ENCODE measurements at places on chromosomes 3 and 15. TPM values are rescaled to one million over a fixed set of nuclear protein-coding genes. Genes with fewer than 3 reads are reported as not detected.

Gene FHIT
- polyA plus RNA-seq = not detected

DNA sequence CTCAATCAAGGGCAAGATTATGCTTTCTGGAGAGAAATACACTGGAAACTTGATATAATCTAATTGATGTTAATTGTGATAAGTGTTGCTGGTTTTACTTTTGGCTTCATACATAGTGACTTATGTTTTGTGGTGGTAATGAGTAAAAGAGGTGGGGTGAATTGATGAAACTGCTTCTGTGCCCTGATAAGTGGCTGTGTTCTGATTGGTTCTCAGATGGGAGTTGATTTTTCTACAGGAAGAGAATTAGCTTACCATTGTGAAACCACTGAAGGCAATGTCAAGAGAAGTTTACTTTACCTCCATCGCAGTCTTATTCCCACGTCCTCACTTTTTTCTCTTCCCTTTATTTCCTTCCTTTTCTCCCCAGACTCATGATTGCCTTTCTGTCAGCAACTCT lies 23.8 kb downstream of the TMEM45A start:
- DNase-seq = no peak

GRCh38 chr15:38530113-38530512 lies 34.5 kb downstream of the RASGRP1 start:
- no peak for DNase-seq

GRCh38 chr3:189143771-189144170 lies 28.0 kb upstream of the TPRG1 start:
- DNase-seq = no peak

DNA sequence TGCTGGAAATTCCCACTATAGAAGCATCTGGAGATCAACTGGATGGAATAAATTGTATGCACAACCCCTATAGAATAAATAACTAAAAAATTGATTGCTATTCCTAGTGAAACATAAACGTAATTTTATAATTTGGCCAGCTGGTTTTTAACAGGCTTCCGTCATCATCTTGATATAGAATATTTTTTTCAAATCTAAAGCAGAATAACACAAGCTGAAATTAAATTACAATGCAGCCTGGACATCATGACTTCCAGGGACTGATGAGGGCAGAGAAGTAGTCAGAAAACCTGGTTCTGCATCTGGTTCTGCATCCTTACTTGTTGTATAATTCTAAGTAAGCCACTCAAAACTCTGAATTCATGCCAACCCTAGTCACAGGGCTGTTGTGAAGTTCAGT lies 146.1 kb downstream of the MEX3B start:
- DNase-seq = no peak

DNA sequence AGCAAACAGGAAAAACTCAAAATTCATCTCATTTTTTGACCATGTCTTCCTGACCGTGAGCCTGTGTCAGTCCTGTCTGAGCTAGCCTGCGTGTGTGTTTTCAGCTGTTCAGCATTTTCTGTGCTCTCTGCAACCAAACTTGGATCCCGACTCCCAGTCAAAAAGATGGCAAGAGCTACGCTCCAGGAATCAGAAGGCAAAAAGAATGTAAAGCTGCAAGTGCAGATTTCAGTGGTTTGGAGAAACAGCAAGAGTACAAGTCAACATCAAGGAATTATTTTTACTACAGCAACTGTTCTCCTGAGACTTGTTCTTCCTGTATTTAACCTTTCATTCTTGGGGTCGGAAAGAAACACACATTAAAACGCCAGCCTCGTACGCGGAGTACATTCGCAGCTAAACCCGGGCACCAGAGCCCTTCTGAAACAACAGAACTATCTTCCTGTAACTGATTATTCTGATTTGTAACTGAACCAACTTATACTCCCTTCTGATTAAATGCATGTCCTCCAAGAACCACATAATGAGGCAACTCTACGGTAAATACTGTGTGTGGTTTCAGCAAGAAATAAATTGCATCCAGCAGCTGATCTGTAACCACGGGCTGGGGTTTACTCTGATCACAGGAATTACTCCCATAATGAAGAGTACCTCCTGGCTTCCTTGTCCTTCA lies 107.4 kb downstream of the LRIG1 start:
- no peak for DNase-seq

GRCh38 chr3:145133281-145133680 lies 1027.7 kb downstream of the PLOD2 start:
- DNase-seq = no peak

- DNase-seq = no peak
Observed at GRCh38 chr3:15097891-15098290, 1.1 kb downstream of the RBSN start.

GRCh38 chr15:40273428-40273827 lies 9.4 kb downstream of the ANKRD63 start:
- no peak for DNase-seq

Data from BJ (cell line).